Activated CD4-positive, alpha-beta memory T cell treated with anti-CD3 and anti-CD28 coated beads for 36 hours (primary cell): ENCODE measurements at places on chromosomes 6 and 20. TPM values are rescaled to one million over a fixed set of nuclear protein-coding genes. Genes with fewer than 3 reads are reported as not detected.

DNA sequence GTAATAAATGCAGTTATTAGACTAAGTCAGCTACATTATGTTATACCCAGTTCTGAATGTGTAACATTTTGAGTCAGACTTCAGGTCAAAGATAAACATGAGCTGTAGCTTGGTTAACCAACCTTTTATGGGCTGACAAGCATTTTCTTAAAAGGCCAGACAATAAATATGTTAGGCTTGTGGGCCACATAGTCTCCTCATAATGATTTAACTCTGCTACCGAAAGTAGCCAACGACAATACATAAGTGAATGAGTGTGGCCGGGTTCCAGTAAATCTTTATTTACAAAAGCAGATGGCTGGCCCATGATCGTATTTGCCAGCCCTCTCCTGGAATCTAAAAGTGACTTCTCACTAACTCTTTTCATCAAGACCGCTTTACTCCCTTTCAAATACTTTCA, 49.9 kb downstream of the ATG5 start:
- H3K4me3 ChIP-seq, result no peak overlapping the region
- DNase-seq, result no peak
- no peaks in the 10 kb centered on the region for H3K27me3 ChIP-seq

DNA sequence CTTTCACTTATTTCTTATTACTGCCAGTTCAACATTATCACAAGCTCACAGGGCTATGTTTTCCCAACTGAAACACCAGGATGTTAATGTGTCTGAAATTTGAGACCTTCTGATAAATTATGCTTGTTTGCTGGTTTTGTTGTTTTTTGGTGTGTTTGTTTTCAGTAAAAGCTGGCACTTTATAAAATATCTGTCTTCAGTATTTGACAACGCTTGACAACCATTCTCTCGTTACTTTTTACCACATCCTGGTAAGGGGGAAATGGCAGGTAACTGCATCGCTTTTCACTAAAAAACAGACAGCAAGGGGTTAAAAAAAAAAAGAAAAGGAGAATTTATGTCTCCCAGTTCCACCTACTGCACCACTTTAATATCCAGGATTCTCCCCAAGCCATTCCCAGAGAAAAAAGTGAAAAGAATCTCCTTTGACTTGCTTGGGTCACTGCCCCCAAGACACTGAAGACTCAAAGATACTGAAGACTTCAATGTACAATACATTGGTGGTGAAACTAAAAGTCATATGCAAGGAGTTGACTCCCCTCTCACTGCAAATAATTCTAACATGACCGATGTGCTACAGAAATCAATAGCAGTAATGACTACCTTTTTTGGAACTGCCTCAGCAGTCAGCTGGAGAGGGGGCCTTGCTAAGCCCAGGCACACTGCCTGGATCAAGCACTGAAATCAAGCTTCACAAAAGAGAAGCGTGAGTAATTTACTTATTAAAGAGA, 88.9 kb downstream of the HIVEP2 start:
- peaks cover 11% of the 10 kb centered on the region for H3K36me3 ChIP-seq
- no peaks in the 10 kb centered on the region for H3K27me3 ChIP-seq

GRCh38 chr6:79143320-79143898, 65.4 kb upstream of the PHIP start:
- no peaks in the 10 kb centered on the region for H3K4me1 ChIP-seq
- no peak for DNase-seq
- H3K36me3 ChIP-seq, result no peaks in the 10 kb centered on the region
- no peak overlapping the region for H3K4me3 ChIP-seq
- H3K27me3 ChIP-seq, result no peaks in the 10 kb centered on the region
- H3K27ac ChIP-seq, result no peak overlapping the region

The NKX2-2 gene
- total RNA-seq, result not detected

DNA sequence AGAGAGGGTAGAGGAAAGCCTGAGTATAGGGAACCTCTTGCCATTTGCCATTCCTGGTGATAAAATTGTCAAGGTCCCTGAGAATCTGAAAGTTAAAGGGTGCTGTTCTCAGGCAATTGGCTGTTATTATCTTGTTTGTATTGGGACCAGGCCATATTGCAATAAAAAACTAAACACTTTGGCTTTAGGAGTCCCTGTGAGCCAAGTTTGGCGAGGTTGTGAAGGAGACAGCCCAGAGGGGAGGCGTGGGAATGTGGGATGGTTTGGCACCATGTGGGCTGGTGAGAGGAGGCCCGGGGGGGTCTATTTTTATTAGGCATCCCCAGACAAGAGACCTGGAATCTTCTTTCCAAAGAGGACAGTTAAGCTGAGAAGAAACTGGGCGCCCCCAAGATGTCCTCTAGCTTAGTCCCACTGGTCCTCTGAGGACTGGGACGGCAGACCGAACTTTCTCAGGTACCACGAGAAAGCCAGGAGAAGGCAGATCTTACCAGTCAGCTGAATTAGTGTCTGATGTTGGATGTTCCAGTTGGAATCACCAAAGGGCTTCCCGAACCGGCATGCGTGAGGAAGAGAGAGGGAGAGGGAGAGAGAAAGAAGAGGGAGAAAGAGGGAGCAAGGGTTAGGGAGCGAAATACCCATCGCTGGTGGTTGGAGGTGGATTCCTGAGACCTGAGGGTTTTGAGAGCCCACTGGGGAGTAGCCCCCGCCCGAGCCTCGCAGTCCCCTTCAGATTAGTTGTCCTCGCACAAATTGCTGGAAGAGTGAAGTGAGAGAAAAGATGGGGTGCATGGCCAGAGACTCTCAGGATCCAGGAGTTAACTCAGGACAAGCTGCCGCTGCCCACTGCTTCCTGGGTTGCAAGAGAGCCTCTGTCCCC, 24.4 kb downstream of the DYNLT1 start:
- H3K4me3 ChIP-seq, result no peak overlapping the region
- H3K36me3 ChIP-seq, result peaks cover 47% of the 10 kb centered on the region
- no peaks in the 10 kb centered on the region for H3K27me3 ChIP-seq
- no peak overlapping the region for H3K27ac ChIP-seq

DNA sequence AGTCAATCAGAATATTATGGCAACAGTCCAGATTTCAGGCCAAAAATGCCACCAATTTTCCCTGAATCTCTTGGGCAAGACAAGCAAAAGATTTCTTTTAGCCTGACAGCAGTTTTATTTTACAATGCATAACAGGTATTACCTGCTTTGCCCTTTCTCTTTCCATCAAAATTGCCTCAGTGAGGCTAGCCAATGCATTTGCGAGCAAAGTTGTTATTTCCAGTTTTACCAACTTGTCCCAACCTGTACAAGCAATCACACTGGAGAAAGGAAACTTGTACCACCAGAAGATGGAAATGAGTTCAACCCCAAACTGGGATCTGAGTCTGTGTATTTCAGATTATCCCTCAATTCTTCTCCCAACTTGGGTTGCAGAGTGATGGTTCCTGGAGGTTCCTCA, 279.9 kb upstream of the CDYL start:
- no peak overlapping the region for H3K27ac ChIP-seq
- no peaks in the 10 kb centered on the region for H3K36me3 ChIP-seq
- no peak overlapping the region for H3K4me3 ChIP-seq
- no peak for DNase-seq
- H3K4me1 ChIP-seq, result no peaks in the 10 kb centered on the region

DNA sequence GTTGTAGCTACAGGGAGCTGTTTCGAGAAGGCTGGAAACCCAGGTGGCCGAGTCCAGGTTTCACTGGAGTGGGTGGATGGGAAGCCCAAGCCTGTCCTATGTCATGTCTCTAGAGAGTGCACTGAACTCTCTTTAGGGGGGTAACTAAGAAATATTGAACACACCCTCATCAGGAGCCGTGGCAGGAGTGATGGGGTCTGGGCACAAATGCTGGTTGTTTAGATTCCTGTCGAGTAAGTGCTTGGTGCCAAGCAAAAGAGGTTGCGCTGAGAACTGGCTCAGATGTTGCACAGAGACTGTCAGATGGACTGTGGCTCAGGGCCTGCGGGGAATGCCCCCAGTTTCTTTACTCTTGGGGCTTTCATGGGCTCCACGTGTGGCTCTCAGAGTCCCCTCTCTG, 7.3 kb upstream of the FAM209A start:
- H3K4me3 ChIP-seq, result no peak overlapping the region
- H3K36me3 ChIP-seq, result peaks cover 72% of the 10 kb centered on the region
- H3K27me3 ChIP-seq, result no peaks in the 10 kb centered on the region
- H3K27ac ChIP-seq, result no peak overlapping the region
- no peak for DNase-seq

GRCh38 chr6:3849681-3850450, 693 bp downstream of the FAM50B start:
- no peaks in the 10 kb centered on the region for H3K27me3 ChIP-seq
- peak overlapping the region; percentile 71 for H3K4me3 ChIP-seq
- DNase-seq, result no peak
- H3K27ac ChIP-seq, result peak overlapping the region; percentile 91
- H3K36me3 ChIP-seq, result peaks cover 16% of the 10 kb centered on the region

DNA sequence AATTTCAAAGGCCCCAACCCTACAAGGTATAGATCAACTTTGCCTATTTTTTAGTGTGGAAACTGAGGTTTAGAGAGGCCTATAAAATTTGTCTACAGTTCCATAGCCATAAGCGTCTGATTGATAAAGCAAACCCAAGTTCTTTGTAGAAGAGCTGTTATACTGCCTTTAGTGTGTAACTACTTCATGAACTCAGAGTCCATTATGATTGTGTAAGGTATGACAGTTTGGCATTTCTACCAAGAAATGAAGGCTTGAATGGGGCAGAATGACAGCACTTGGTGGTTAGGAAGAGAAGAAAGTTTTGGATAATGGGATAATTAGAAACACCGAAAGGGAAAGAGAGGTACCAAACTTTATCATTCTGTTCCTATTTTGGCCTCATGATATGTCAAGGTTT, 38.1 kb downstream of the SMAP1 start:
- no peak overlapping the region for H3K27ac ChIP-seq
- no peak for DNase-seq
- no peak overlapping the region for H3K4me3 ChIP-seq
- peaks cover 54% of the 10 kb centered on the region for H3K4me1 ChIP-seq
- H3K27me3 ChIP-seq, result no peaks in the 10 kb centered on the region
- peaks cover 4% of the 10 kb centered on the region for H3K36me3 ChIP-seq

GRCh38 chr6:65707126-65707826, at the start of gene EYS:
EYS (minus strand) TSS chr6:65707226; CDS start chr6:65495410, 211,816 bp downstream.
- no peaks in the 10 kb centered on the region for H3K36me3 ChIP-seq
- no peaks in the 10 kb centered on the region for H3K4me1 ChIP-seq
- no peak within 1 kb of the TSS for H3K27ac ChIP-seq
- DNase-seq, result no peak
- H3K4me3 ChIP-seq, result no peak within 1 kb of the TSS

- H3K36me3 ChIP-seq, result no peaks in the 10 kb centered on the region
- no peak overlapping the region for H3K4me3 ChIP-seq
- H3K27me3 ChIP-seq, result no peaks in the 10 kb centered on the region
- H3K4me1 ChIP-seq, result no peaks in the 10 kb centered on the region
- DNase-seq, result no peak
- H3K27ac ChIP-seq, result no peak overlapping the region
These were observed 1005.8 kb upstream of the ADGRB3 start for GRCh38 chr6:67629258-67629657.

- no peak overlapping the region for H3K4me3 ChIP-seq
- H3K36me3 ChIP-seq, result no peaks in the 10 kb centered on the region
These were observed 49.7 kb upstream of the PHACTR1 start for GRCh38 chr6:12666886-12667285.

DNA sequence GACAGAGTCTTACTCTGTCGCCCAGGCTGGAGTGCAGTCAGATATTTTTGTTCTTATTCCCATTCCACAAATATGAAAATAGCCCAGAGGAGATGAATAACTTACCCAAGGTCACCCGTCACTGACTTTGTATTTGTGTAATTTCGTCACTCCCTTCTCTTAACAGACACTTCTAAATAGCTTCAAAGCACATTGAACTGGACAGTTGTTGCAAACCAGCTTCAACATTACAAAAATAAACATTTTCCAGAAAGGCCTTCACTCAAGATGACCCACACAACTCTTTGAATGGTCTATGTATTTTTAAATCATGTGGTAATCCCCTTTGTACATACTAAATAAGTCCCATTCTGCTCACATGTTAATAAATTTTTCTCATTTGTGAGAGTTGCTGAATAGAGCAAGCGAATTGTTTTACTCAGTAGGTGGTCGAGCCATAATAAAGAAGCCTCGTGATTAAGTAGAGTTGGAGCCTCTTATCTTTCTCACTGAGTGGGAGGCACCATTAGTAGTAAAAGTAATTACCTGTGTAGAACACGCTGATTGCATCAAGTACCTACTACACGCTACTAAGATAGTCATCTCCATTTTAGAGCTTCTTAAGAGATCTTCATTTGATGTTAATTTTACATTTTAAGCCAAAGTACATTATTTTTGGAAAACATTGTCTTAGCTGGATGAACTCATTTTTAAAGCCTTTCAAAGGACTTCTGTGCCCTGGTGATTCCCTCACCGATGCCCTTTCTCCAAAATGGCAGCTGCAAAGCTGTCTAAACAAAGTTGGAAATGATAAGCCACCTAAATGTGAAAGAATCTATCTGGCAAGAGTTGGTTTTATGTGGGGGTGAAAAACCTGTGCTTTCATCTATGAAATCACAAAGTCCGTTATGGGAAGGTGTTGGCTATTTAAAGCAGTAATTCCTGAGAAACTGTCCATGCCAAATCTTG, 110.0 kb downstream of the TSHZ2 start:
- no peak overlapping the region for H3K4me3 ChIP-seq
- peaks cover 4% of the 10 kb centered on the region for H3K36me3 ChIP-seq
- H3K27me3 ChIP-seq, result no peaks in the 10 kb centered on the region
- no peak for DNase-seq

The PSMB9 gene
- 296 TPM for total RNA-seq

The RSPO3 gene
- not detected for total RNA-seq

The SYCP2 gene
- total RNA-seq, result 3.1 TPM

The KCNQ5 gene
- total RNA-seq, result 5.2 TPM

DNA sequence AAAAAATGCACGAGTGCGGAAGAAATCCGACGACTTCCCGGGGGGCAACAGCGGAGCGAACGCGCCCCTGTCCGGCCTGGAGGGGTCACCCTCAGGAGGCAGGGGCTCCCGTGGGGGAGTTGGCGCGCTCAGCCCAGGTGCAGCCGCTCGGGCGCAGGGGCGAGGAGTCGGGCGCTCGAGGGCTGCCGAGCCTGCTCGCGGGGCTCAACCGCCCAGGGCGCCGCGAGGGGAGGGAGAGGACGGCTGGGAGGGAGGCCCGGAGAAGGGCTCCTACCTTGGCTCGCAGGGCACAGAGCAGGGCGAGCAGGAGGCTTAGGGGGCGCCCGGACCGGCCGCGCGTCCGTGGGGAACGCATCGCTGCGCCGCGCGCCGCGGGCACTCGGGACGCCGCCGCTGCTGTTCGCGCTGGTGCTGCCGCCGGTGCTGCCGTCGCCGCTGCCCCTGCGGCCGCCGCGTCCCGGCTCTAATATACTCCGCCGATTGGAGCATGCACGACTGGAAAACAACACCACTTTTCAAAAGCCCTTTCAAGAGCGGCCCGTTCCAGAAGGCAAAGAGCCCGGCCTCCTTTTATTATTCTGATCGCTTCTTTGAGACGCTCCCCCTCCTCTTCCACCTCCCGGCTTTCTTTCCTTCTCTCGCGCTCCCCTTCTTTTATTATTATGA, 490 bp downstream of the JAG1 start:
- peak; percentile 18 for DNase-seq
- H3K27me3 ChIP-seq, result peaks cover 71% of the 10 kb centered on the region
- H3K36me3 ChIP-seq, result no peaks in the 10 kb centered on the region
- no peak overlapping the region for H3K27ac ChIP-seq
- H3K4me1 ChIP-seq, result peaks cover 26% of the 10 kb centered on the region
